ENCODE measurements at places on chromosomes 2 and 18.

- no peak for DNase-seq
Observed at GRCh38 chr2:221034026-221034701, 537.9 kb downstream of the EPHA4 start.

- no peak for DNase-seq
Observed at GRCh38 chr18:79912409-79912991, 39.0 kb downstream of the SLC66A2 start.

DNA sequence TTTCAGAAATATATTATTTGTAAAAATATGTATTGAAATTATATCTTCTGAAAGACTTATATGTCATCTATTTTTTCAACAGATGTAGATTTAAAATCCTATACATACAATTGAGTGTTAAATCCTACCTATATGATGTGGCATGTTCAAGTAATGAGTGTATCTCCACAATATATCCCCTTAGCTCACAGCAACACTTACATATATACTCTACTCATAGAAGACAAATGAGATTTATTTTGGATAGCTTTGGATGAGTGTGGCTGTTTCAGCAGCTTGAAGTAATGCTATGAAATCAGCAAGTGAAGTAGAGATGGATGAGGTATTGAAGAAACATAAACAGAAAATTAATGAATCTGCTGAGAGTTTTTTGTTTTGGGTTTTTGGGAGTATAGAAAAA, 263.1 kb downstream of the ARHGAP15 start:
- no peak for DNase-seq

DNA sequence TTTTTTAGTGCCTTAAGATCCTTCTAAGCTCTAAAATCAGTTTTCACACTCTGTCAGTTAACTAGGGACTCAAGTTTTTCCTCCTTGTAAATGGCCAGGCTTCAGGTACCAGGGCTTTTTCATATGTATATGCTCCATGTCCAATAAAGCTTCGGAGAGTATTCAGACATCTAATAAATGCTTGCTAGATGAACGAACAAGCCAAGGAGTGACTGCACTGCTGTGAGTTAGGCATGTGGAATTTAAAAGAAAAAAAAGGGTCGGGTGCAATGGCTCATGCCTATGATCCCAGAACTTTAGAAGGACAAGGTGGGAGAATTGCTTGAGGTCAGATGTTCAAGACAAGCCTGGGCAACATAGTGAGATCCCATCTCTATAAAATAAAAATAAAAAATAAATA, 81.9 kb downstream of the CDH2 start:
- DNase-seq = no peak

DNA sequence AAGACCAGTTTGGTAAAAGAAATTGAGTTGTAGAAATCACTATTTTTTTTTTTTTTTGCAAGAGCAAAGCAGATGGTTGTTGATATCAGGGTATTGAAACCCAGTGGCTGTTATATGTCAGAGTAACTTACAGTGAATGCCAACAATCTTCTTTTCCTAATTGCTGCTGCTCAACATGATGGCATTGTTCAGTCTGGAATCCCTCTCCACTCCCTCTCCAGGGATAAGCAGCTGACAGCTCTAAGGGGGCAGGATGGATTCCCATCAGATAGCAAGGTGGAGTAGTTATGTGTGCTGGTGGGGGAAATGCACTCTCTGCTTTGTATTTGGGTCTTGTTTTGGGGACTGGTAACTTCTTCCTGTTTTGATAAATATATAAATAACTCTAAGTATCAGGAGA, 200.0 kb downstream of the PIK3C3 start:
- no peak for DNase-seq

GRCh38 chr2:105144941-105145300, 96.6 kb upstream of the GPR45 start:
- DNase-seq = no peak

GRCh38 chr18:77701977-77702376, 452.3 kb downstream of the GALR1 start:
- no peak for DNase-seq

- DNase-seq = peak; percentile 33
Observed at GRCh38 chr2:234577191-234577590, 80.3 kb upstream of the ARL4C start.

GRCh38 chr2:168528469-168528868, 72.4 kb downstream of the CERS6 start:
- DNase-seq = no peak

- no peak for DNase-seq
Observed at GRCh38 chr18:24446953-24447538, 13.4 kb upstream of the HRH4 start.

DNA sequence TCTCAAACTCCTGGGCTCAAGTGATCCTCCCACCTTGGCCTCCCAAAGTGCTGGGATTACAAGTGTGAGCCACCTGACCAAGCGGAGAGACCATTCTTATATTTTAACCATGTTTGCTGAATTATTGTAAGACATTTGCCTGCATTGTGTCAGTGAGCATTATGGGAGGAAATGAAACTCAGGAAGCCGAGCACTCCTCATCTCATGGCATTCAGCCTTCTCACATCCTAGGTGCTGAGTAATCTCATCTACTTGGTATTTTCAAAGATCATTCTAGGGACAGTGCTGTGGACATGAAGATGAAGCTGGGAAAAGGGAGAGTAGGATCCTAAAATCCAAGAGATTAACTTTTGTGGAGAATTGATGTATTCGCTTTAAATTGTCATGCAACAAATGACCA, 66.1 kb downstream of the NAPG start:
- no peak for DNase-seq

- no peak for DNase-seq
Observed at GRCh38 chr18:75204732-75205513, 4.0 kb downstream of the PTGR3 start.

DNA sequence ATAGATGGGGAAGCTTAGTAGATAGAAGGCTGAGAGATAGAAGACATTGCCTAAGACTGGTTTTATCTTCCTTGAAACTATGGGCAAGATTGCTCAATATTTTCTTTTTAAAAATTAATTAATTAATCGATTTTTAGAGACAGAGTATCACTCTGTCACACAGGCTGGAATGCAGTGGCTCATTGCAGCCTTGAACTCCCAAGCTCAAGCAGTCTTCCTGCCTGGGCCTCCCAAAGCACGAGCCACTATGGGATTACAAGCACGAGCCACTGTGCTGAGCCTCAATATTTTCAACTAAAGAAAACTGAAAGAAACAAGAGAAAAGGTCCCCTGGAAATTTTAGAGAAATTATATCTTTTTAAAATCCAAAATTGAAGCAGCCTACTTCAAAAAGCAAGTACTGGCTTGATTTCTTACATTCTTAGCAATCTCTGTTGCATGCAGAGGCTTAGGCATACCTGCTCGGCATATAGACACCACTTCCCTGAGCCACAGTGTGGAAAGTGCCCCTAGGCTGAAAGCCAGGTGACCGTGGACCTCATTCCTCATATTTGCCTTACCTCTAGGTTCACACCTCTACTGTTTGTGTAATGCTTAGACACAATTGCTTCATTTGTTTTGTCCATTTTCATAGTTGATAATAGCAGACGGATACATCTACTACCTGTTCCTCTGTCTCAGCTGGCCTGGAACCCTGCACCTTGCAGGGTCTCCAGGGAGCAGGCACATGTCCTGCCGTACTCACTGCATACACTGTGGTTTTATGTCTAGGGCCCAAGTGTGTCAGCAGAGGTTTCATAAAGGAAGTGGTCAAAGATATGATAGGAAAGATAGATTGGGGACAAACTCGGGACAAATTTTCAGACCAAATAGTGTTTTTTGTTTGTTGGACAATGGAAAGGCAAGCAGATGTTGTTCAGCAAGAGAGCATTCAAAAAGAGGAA, 166.5 kb upstream of the ALPP start:
- no peak for DNase-seq

DNA sequence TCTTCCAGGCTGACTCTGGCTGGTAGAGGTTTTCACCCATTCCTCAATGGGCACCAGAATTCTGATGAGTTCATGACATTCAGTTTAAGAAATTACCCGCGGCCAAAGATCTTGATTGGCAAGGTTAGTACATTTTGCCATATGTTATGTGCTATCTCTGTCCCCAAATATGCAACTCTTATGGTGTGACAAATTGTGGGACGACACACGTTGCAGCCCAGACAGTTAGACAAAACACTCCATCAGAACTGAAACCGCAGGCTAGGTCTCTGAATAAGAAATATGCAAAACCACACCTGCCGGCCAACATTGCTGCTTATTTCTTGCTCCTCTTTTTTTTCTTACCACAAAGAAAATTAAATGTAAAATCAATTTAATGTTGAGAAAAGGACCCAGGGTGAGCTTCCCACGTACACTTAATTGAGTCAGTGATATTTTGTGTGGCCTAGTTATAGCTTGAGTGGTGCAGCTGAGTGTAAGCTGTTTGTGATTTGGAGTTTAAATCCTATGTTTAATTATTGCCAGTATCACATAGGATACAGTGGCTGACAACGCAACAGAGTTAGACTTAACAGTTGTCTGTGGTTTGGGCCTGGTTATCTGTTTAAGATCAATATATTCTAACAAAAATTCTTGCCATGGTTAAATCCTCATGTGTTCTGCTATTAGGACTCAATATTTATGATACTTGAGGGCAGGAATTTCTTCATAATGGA, 35.7 kb upstream of the LTBP1 start:
- DNase-seq = no peak
